Activated naive CD4-positive, alpha-beta T cell treated with anti-CD3 and anti-CD28 coated beads, Interleukin-2, amount 50 U/mL, for 72 hours (primary cell): ENCODE measurements at places on chromosomes 16 and 17. TPM values are rescaled to one million over a fixed set of nuclear protein-coding genes. Genes with fewer than 3 reads are reported as not detected.

The HOXB13 gene
- not detected for total RNA-seq

The ALDH3A1 gene
- total RNA-seq = 0.30 TPM

GRCh38 chr17:49708515-49709183 is 885 bp upstream of the SLC35B1 start:
- no peak for DNase-seq

DNA sequence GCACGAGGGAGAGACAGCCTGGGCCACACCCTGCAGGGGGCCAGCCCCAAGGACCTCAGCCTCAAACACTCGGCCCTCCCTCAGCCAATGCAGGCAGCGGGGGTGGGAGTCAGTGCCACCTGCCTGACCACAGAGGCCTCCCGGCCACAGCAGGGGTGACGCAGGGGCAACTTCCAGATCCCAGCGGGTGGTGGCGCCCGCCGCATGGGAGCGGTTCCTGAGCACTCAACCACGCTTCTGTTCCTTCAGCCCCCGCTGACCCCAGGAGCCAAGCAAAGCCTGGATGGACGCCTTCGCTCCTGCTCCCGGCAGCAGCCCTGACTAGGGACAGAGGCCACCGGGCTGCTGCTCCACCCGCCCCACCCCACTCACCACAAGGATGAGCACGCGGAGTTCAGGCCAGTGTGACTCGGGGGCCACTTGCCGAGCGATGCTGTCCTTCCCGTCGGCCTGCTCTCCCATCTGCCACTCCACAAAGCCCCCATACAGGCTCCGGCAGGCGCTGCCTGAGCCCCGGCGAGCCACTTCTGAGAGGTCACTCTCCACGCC is 5.0 kb upstream of the CYBA start:
- no peak for DNase-seq

The SEZ6 gene
- total RNA-seq = 0.43 TPM

The CCL18 gene
- total RNA-seq = not detected

The FN3K gene
- total RNA-seq = 3.5 TPM

DNA sequence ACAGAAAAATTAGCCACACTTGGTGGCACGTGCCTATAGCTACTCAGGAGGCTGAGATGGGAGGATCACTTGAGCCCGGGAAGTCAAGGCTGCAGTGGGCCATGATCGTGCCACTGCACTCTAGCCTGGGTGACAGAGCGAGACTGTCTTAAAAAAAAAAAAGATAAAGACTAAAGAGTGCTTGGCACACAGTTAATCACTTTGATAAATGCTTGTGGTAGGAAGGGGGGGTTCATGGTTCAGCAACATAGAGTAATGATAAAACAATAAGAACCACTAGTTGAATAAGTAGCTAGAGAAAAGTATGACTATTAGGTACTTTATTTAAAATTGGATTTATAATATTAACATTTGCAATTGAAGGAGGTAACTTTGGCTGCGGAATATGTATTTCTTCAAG is 43.3 kb downstream of the USP32 start:
- DNase-seq = no peak

The SNX20 gene
- total RNA-seq = 36.7 TPM

The KCNJ12 gene
- not detected for total RNA-seq

DNA sequence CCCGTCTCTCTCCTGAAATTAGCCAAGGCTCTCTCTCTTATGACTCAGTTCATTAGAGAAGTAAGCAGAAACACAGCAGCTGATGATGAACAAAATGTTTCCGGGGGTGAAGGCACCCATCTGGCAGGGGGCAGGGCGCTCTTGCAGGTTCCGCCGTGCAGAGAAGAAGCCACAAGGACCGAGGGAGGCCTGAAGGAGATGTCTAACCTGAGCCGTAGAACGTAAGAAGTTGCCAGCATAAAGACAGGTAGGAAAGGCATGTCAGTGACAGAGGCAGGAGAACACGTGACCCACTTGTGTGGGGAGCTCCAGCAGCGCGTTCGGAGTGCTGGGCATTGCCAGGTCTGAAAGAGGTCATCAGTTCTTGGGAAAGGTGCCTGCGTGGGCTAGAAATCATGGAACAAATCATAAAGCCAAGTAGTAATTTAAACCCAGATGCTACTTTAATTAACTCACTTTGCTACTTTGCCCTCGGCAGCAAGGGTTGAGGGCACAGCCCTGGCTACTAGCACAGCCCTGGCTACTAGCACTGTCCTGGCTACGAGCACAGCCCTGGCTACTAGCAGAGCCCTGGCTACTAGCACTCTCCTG is 198.6 kb downstream of the RPTOR start:
- DNase-seq = no peak

DNA sequence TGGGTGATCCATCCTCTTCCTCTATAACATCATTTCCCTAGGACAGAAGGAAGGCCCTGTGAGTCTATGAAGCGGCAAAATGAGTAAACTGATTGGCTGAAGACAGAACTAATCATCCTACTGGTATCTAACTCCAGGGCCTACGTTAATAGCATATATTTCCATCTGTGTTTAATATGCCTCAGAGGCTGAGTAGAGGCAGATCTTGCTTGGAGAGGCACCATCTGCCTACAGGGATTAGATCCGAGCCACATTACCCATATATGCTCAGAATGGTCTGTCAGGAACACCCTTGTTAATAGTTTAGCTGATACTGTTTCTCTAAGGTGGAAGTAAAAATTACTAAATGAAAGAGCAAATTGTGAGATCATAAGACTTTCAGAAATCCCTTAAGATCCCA is 13.2 kb upstream of the FOXJ1 start:
- DNase-seq = no peak

DNA sequence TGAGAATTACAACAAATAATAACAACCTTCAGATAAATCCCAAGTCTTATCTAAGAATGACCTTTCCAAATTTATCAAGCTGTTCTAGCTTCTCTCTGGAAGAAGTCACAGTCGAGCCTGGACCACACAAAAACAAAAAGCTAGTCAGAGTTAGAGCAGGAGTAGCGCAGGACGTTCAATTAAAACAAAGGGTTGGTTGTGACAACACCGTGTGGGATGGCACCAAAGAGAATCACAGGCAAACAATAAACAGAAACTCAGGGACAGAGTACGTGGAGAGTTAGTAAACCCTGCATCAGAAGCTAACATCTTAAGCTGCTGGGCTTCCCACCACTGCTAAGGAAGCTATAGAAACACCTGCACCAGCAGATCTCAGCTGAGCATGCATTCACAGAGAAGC is 23.8 kb downstream of the ARHGAP17 start:
- DNase-seq = no peak

The ATP6V0A1 gene
- total RNA-seq = 25.5 TPM

The CLCN7 gene
- 43.2 TPM for total RNA-seq

- DNase-seq = no peak
Measured at GRCh38 chr17:67868176-67868575, 42.9 kb downstream of the BPTF start.

- DNase-seq = peak; percentile 17
Measured at GRCh38 chr16:31664683-31665482, 137.2 kb downstream of the AHSP start.

GRCh38 chr17:65181237-65182061 is 44.3 kb downstream of the RGS9 start:
- DNase-seq = peak; percentile 59

The CD300LG gene
- total RNA-seq = not detected

The TBC1D28 gene
- total RNA-seq = not detected

The KRT27 gene
- not detected for total RNA-seq

DNA sequence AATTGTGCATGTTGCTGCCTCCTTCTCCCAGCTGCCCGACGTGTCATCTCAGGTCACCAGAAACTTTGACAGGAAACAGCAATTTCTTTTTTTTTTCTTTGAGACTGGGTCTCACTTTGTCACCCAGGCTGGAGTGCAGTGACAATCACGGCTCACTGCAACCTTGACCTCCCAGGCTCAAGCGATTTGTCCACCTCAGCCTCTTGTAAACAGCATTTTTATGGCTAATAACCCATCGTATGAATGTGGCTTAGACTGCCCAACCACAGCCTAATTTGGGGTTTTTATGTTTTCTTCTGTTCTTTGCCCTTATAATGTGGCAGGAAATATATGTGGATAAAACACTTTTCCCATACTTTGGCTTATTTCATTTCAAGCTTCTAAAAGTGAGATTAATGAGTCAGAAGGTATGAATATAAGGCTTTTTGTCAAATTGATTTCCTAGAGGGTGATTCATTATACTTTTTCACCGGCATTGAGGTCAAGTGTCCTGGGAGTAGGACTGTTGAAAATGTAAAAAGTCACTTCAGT is 31.0 kb upstream of the SLC5A10 start:
- no peak for DNase-seq

DNA sequence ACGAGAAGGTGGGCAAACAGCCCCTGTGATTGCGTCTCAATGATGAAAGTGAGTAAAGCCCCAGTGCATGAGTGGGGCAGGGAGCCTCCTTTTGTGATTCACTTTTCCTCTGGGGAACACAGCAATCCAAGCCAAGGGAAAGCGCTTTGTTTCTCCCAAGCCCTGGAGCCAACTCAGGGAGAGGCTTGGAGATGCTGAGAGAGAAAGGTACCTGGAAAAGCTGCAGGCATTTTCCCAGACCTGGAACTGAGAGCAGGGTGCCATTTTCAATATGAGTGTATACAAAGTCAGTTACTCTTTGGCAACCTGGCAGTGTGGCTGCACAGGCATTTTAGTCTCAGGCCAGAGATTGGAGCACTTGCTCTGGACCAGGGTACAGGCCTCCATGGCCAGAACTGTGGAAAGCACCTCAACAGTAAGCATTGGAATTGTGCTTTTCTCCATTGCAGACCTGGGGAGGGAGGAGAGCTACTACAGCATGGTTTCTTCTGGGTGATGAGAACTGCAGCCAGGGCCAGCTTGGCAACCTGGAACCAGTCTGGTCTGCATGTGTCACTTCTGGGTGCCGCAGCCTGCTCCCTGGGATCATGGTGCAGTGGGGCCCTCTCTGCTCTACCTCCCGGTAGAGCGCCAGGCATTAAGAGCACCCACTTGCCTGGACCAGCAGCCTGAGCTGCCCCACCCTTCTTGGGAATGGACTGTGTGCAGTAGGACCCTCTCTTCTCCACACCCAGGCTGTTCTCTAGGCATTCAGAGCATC is 89.0 kb upstream of the CDH5 start:
- no peak for DNase-seq

GRCh38 chr17:41975099-41976083 is 8.8 kb downstream of the CNP start:
- no peak for DNase-seq

- no peak for DNase-seq
Measured at GRCh38 chr17:72345088-72345487, 224.3 kb downstream of the SOX9 start.

The PRSS21 gene
- 2.4 TPM for total RNA-seq

The SMTNL2 gene
- not detected for total RNA-seq
